ENCODE measurements at places on chromosomes 4 and X.
A peak's percentile ranks its signal among the peaks of the same experiment; 100 is the strongest.

- no peaks in the 10 kb centered on the region for H3K27me3 ChIP-seq
- H3K27ac ChIP-seq, result peak overlapping the region; percentile 43
- no peaks in the 10 kb centered on the region for H3K36me3 ChIP-seq
- no peak for DNase-seq
- H3K4me3 ChIP-seq, result peak overlapping the region; percentile 57
- peaks cover 5% of the 10 kb centered on the region for H3K4me1 ChIP-seq
Measured at GRCh38 chrX:153819384-153820040, 10.8 kb downstream of the PDZD4 start.

DNA sequence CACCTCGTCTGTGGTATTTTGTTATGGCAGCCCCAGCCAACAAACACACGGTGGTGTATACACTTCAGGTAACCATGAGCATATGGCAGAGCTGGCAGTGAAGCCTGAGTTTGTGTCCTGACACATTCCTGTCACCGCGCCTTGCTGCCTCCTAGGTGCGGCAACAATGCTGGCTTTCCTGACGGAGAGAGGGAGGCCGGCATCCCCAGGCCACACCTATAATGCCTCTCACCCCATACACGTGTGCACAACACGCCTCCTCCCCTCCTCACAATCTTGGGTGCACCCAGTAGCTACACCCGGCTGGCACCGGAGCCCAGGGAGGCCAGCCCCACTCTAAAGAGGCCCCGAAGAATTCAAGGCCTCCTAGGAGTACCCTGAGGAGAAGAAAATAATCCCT lies 158.5 kb downstream of the NSUN7 start:
- H3K4me3 ChIP-seq, result no peak overlapping the region
- peak overlapping the region; percentile 62 for H3K27ac ChIP-seq
- no peak for DNase-seq
- H3K4me1 ChIP-seq, result peaks cover 35% of the 10 kb centered on the region

GRCh38 chr4:186598686-186599085 lies 43.3 kb upstream of the MTNR1A start:
- H3K4me3 ChIP-seq, result no peak overlapping the region
- peaks cover 84% of the 10 kb centered on the region for H3K36me3 ChIP-seq
- H3K4me1 ChIP-seq, result no peaks in the 10 kb centered on the region
- no peak overlapping the region for H3K27ac ChIP-seq

- no peak for DNase-seq
- H3K4me3 ChIP-seq, result peak overlapping the region; percentile 69
- no peaks in the 10 kb centered on the region for H3K4me1 ChIP-seq
- peak overlapping the region; percentile 59 for H3K27ac ChIP-seq
Measured at GRCh38 chr4:157075401-157075800, 549 bp upstream of the GLRB start.

DNA sequence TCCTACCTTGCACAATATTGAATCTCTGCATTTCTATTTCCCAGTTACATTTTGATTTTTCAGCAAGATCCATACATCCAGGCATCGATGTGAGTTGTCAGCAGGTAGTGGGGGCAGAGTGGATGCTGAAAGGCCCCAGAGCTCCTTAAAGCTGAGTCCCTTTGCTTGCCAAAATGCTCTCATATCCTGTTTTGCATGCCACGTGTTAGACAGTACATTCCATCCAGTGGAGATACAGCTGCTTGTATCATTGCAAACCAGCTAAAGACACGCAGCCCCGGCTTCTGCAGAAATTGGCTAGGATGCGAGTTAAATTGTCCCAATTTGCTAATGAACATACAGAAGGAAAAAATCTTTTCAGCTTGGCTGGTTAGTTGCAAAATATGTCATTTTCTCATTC lies 179.6 kb upstream of the MXRA5 start:
- H3K27ac ChIP-seq, result no peak overlapping the region
- H3K36me3 ChIP-seq, result no peaks in the 10 kb centered on the region
- H3K27me3 ChIP-seq, result no peaks in the 10 kb centered on the region
- H3K4me3 ChIP-seq, result no peak overlapping the region
- H3K4me1 ChIP-seq, result no peaks in the 10 kb centered on the region

Data from tibial artery (tissue), 4 donors.